ENCODE measurements at places on chromosomes 16 and 17.

DNA sequence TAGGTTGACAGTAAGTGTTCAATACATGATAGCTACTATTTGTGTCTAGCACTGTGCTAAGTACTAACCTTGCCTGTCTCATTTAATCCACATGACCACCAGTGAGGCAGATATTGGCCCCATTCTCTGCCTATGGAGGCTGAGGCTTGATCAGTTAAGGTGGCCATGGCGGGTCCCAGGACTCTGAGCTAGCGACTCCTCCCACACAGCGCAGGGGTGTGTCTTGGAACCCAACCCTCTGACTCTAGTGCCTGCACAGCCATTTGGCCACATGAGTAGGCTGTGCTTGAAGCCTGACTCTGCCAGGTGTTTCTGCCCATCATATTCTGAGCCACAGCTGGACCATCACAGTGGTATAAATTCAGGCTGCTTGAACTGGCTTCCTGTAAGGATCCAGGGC is 6.4 kb downstream of the NHERF1 start:
- DNase-seq = no peak

GRCh38 chr16:24852281-24852721 is 6.5 kb downstream of the SLC5A11 start:
- no peak for DNase-seq

DNA sequence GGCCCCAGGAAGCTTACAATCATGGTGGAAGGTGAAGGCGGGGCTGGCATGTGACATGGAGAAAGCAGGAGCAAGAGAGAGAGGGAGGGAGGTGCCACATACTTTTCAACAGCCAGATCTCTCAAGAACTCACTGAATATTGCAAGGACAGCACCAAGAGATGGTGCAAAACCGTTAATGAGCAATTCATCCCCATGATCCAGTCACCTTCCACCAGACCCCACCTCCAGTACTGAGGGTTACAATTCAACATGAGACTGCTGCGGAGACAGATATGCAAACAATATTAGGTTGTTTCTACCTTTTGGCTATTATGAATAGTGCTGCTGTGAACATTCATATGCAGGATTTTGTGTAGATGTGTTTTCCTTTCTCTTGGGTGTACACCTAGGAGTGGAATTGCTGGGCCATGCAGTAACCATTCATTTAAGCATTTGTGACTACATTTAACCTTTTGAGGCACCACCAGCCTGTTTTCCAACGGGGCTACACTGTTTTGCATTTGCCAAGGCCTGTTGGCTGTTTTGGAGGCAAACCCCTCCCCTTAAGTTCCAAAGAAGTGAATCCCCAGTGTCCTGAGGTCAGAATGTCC is 28.8 kb downstream of the PLCG2 start:
- DNase-seq = no peak

- DNase-seq = no peak
Observed at GRCh38 chr17:57948555-57949420, 6.4 kb downstream of the CUEDC1 start.

GRCh38 chr17:74571621-74572270 is 4.4 kb upstream of the CD300H start:
- DNase-seq = no peak

DNA sequence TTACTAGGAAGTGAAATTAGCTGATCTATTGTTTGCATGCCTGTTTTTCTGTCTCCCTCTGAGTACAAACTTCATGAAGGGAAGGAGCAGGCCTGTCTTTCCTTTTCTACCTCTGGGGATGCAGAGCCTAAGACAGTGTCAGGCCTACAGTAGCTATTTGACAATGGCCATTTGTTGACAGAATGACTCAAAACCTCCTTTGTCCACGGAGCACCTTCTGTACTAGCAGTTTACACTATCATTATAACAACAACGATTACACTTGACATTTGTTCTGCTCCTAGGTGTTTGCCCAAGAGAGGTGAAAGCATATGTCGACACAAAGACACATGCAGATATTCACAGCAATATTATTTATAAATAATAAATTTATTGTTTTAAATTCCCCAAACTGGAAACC is 132.3 kb upstream of the IRX3 start:
- DNase-seq = no peak

DNA sequence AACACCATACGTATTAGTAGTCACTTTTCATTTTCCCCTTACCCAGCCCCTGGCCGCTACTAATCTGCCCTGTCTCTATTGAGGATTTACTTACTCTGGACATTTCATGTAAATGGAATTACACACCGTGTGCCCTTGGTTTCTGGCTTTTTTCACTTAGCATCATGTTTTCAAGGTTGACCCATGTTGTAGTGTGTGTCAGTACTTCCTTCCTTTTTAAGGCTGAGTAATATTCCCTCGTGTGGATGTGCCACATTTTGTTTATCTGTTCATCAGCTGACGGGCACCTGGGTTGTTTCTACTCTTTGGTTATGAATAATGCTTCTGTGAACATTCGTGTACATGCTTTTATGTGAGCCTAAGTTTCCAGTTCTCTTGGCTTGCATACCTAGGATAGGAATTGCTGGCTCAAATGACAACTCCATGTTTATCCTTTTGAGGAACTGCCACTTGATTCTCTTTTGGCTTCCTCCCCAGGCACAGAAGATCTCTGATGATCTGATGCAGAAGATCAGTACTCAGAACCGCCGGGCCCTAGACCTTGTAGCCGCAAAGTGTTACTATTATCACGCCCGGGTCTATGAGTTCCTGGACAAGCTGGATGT is 7.7 kb downstream of the PSMD3 start:
- DNase-seq = no peak

- no peak for DNase-seq
Observed at GRCh38 chr16:25568991-25569390, 122.8 kb upstream of the HS3ST4 start.

DNA sequence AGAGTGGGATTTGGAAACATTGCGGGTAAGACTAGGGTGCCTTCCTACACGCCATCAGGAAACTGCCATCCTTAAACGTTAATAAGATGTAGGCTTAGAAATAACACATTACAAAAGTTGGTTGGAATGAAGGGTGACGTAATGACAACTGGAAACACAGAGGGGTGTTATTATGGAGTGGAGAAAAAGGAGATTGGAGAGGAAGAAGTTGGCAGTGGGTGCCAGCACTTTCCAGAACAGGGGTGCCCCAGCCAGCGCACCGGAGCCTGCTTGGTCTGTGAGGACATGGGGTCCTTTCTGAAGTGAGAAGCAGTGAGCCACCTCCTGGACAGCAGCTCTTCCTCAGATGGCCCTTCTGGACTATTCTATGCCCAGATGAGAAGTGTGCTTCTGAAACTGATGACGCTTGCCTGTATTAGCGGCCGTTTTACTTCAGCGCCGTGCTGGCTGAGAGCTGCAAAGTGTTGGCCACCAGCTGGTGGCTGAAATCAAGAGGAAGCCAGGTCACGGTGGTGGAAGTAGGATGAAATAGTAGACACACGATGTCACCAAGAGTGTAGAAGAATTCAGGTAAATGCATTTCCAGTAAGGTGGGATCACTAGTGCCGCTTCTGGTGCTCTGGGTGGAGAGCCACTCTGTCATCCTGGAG is 244.8 kb downstream of the NTN1 start:
- DNase-seq = no peak

DNA sequence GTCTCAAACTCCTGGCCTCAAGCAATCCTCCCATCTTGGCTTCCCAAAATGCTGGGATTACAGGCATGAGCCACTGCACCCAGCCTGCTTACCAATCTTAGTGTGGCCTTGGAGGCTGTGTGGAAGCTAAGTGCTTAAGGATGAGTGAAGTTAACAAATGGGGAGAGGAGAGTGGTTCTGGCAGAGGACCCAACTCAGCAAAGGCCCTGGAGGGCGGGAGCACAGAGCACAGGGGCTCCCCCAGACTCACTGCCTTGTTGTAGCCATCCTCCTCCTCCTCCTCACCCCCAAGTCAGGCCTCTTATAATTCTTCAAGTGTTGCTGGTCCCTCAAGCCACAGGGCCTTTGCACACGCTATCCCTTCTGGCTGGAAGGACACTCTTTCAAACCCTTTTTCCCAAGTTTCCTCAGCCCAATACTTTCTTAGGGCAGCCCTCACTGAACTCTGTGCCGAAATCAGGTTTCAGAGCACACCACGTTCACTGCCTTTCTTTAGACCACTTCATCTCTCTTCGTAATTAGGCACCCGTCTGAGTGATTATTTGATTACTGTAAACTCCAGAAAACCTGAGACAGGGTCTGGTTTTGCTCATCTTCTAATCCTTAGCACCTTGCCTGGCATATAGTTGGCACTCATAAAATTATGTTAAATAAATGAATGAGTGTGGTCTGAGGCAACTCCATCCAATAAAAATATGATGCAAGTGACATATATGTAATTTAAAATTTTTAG is 23.4 kb downstream of the NGFR start:
- no peak for DNase-seq

DNA sequence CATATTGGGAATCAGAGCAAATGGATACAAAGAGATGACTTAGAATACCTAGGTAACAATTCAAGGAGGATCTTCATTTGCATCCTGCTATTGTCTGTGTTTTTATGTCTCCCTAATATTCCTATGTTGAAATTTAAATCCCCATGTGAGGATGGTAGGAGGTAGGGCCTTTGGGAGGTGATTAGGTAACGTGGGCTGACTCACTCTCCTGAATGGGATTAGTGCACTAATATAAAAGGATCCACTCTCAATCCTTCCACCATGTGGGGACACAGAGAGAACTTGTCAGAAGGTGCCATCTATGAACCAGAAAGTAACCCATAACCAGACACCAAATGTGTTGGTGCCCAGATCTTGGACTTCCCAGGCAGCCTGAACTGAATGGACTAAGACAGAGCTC is 83.4 kb downstream of the CDH8 start:
- no peak for DNase-seq

GRCh38 chr17:31935512-31935911 is 1.3 kb upstream of the SUZ12 start:
- DNase-seq = no peak

DNA sequence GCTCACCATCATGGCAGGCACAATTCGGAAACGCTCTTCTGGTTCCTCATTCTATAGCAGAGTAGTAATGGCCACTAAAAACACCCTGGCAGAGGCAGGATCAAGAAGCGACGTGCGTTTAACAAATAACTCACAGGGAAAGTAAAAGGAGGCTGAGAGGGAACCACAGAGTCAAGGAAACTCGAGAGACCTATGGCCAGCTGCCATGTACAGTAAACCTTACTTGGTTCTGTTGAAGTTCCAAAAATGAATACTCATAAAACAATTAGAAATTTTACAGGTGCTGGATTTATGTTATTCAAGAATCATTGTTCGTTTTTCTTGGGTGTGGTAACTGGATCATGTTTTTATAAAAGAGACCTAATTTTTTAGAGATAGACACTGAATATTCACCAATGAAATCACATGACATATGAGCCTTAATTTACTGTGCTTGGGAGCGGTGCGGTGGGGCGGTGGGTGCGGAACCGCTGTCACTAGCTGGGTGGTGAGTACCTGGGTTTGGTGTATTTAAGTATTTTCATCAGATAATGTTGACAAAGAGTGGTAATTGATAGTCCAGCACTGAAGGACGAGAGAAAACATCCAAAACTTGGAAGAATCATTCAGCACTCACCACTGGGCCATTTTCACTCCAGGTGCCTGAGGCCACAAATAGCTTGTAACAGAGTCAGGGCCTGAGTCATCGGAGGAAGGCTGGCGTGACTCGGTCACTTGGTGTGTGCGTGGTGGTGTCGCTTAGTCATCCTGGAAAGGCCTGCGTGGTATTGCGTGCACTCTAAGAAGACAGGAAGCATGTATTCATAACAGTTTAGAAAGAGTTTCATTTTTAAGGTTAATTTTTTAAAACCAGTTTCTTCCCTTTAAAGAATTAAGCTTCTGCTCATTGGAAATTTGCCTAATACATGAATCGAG is 135.4 kb upstream of the CHMP6 start:
- peak; percentile 19 for DNase-seq

- no peak for DNase-seq
Observed at GRCh38 chr17:4594931-4595684, 10.8 kb downstream of the SMTNL2 start.

DNA sequence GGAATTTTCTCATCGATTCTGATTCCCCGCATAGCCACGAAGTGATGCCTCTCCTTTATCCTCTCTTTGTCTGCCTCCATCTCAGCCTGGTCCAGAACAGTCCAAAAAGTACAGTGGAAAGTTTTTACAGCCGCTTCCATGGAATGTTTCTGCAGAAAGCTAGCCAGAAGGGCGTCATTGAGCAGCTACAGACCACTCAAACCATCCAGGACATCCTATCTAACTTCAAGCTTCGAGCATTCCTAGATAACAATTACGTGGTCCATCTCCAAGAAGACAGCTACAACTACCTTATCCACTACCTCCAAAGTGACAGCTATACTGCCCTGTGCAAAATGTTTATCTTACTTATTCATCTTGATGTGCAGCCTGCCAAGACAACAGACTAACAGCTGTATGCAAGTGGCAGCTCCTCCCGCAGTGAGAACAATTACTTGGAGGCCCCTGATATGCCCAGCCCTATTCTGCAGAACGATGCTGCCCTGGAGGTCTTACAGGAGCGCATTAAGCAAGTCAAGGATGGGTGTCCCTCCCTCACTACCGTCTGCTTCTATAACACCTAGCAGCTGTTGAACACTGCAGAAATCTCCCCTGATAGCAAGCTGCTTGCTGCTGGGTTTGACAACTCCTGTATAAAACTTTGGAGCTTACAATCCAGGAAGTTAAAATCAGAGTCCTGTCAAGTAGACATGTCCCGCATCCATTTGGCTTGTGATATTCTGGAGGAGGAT is 38.9 kb downstream of the SLFN12L start:
- no peak for DNase-seq

DNA sequence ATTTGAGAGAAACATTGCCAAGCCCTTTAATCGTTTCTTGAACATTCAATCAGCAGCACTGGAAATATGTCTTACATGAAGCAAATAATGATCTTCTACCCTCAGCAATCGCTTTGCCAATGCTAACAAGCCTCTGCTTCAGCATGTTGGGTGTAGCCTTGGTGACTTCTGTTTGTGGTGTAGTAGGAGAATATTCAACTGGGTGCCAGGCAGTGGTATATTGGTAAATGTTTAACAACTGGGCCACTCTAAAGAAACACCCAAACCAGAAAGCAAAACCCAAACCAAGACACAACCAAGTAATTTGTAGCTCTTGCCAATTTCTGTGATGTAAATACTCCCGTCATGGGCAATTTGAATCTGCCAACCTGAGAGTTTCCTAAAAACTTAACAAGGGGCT is 9.7 kb downstream of the CDH13 start:
- no peak for DNase-seq

- DNase-seq = no peak
Observed at GRCh38 chr16:84988328-84989080, 22.8 kb downstream of the ZDHHC7 start.

Measured in activated naive CD4-positive, alpha-beta T cell (primary cell).